Vagina (tissue), 2 donors: ENCODE measurements at places on chromosomes 16 and 17. TPM values are rescaled to one million over a fixed set of nuclear protein-coding genes. Genes with fewer than 3 reads are reported as not detected.

Gene CD7
- total RNA-seq: 5.2 TPM

Gene ENPP7
- not detected for total RNA-seq

Gene HLF
- 14.7 TPM for total RNA-seq

Gene TNFRSF17
- total RNA-seq: not detected

DNA sequence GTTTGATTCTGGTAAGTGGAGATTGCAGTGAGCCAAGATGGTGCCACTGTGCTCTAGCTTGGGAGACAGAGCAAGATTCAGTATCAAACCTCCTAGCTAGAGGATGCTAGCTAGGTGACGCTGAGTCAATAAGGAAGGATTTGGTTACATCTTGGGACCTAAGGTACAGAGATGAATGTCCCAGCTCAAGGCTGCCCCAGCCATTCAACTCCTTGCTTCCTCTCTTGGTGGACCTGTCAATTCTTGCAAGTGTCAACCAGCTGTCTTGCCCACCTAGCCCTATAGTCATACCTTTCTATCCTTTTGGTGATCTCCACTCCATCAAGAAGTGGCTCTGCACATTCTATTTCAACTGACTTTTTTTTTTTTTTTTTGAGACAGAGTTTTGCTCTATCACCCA lies 1.4 kb upstream of the MILR1 start:
- no peak for DNase-seq

DNA sequence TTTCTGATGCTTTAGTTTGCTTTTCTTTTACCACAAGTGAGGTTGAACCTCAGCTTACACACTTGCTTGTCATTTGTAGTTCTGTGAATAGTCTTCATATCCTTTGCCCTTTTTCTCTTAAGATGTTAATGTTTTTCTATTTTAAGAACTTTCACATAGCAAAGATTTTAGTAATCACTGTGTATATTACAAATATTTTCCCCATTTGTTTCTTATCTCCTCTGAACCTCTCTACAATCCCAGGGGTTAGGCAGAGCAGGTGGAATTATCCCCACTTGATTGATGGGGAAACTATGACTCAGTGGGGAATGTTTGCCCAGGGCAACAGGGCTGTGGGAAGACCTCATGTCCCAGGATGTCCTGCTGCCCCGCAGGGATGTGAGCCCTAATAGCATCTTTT lies 11.7 kb upstream of the MYH3 start:
- DNase-seq: no peak

- DNase-seq: no peak
Observed at GRCh38 chr17:56656701-56657327, 63.3 kb downstream of the NOG start.

GRCh38 chr16:27579087-27579980 lies 29.4 kb downstream of the KATNIP start:
- DNase-seq: no peak

DNA sequence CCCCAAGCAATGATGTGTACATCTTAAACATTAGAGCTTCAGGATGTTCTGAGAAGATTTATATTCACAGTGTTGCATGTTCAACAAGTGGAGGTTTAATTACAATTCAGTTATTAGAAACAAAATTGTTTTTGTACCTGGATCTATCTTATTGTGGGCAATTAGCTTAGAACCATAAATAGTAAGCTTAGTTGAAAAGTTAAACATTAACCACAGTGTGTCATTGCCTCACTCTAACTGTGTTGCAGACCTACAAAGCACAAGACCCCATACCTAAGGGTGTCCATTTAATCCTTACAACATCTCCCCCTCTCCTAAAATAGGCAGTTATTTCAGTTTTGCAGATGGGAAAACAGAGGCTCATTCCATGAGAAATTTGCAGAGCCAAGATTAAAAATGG lies 632.0 kb upstream of the SOX9 start:
- DNase-seq: no peak

DNA sequence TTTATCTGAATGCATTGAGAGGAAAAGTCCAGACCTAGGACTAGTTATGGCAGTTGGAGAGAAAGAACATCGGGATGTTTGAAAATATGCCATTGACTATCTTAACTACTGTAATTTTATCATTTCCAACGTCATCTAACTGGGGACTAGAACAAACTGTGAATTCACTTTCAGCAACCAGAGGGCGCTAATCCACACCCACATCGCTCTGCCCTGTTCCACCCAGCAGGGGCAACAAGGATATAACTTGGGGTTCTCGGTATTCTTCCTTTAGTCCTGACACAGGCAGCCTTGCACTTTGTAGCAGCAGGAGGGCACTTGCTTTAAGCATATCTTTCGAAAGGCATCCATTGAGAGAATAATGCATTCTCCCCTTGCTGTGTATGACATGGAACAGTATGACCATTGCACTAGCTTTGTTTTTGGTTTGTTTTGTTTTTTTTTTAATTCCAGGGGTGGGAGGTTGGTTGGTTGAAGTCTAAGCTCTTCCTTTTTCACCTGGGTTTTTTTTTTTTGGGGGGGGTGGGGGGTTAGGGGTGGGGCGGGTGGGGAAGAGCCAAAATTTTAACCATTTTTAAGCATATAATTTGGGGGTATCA lies 31.5 kb downstream of the SIAH1 start:
- DNase-seq: no peak
